ENCODE measurements at places on chromosomes 1 and 21. TPM values are rescaled to one million over a fixed set of nuclear protein-coding genes. Genes with fewer than 3 reads are reported as not detected.

Gene RUSC1
- total RNA-seq: 33.2 TPM

Gene KRTAP7-1
- total RNA-seq: not detected

Gene ZNF648
- total RNA-seq: not detected

Gene BECN2
- not detected for total RNA-seq

Gene ESRRG
- total RNA-seq: not detected

Gene OR2L5
- not detected for total RNA-seq

Gene OLFM3
- total RNA-seq: not detected

Gene TLR5
- total RNA-seq: 0.09 TPM
